ENCODE measurements at places on chromosomes 6 and 20.

- no peak for DNase-seq
These were observed 300.6 kb upstream of the ECI2 start for GRCh38 chr6:4435981-4436445.

DNA sequence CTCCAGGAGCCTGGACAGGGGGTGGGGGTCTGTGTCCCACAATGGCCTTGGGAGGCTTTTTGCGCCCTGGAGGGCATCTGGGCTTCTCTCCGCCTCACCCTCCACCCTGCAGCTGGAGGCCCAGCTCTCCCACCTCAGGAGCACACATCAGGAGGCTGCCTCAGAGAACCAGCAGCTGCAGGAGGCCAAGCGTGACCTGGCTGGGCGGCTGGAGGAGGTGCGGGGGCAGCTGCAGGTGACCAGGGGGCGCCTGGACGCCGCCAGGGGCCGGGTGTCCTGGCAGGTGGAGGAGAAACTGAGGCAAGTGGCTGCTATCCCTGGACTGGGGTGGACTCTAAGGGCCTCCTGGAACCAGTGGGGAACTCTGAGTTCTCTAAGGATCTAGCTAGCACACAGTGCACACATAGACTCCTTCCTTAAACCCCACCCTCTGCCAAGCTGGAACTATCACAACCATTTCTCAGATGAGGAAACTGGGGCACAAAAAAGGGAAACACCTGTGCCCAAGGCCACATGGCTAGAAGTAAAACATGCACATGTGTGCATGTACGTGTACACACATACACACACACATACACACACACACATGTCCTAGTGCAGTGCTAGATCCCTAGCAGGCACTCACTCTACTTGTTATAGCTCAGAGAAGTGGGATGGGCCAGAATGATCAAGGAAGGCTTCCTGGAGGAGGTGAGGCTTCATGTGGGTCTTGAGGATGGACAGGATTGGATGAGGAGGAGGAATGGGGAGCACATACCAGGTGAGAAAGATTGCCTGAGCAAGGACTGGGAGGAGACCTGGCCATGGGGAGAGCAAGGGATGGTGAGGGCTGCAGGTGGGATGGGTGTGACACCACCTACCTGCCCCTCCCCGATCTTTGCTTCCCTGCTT lies 22.9 kb downstream of the RAB44 start:
- no peak for DNase-seq

GRCh38 chr6:80969439-80969838 lies 783.0 kb downstream of the TENT5A start:
- DNase-seq: no peak

GRCh38 chr20:37668166-37668565 lies 25.7 kb upstream of the CTNNBL1 start:
- DNase-seq: no peak

DNA sequence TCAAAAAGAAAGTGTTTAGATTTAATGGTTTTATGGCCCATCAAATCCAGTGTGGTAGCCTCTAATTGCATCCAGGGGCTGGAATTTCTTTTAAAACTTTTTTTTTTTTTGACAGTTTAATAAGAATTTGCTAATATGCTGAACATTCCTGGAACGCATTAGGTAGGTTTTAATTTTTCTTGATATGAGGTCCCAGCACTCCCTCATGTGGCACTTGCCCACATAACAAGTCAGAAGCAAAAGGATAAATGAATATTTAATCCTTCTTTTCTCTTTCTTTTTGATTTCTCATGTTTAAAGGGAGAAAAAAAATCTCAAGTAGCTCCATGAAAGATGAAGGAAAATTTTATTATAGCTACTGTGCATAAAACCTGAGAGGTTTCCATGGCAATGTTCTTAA lies 13.5 kb downstream of the HAO1 start:
- no peak for DNase-seq

- no peak for DNase-seq
These were observed 28.5 kb downstream of the MYH7B start for GRCh38 chr20:34983995-34984735.

GRCh38 chr6:139311831-139312230 lies 20.0 kb upstream of the TXLNB start:
- DNase-seq: no peak

GRCh38 chr6:165728216-165728615 lies 65.2 kb upstream of the PDE10A start:
- DNase-seq: no peak

DNA sequence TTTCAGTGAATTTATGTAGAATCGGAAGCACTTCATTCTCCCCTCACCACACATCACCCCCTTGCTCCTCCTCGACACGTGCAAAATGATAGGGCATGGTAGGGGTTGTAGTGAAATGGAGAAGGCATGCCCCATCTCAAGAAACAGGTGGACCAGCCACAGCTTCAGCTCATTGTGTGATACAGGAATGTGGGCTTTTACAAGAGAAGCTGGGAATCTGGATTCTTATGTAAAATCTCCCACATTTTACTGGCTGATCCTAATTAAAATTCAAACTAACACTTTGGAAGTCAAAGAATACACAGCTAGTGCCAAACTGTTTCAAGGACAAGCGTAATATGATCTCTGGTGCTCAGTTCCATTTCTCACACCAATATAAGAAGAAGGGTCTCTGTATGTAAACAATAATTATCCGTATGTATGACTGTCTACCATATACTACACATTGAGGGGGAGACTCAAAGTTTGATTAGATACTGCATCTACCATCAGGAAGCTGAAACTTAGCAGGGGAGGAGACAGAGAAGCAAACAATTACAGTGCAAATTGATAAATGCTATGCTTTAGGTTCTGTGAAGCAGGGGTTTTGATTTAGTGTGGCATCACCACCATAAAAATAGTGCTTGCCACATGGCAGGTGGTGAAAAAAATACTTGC lies 24.3 kb upstream of the KIAA0408 start:
- no peak for DNase-seq

DNA sequence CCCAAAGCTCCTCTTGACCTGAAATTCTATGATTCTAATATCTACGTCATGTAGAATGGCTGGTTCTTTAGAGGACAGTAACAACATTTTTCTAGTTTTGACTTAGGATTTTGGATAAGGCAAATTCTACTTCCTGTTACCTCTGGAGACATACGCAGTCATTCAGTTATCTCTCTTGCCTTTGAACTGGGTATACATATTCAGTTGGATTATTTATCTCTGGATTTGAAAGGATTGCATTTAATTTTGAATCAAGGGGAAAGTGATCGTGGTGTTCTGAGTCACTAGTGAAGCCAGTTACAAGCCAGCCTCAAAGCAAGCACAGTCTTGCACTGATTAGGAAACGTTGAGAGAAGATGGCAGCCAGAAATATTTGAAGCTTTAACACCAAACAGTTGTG lies 35.3 kb upstream of the BCAS1 start:
- no peak for DNase-seq

DNA sequence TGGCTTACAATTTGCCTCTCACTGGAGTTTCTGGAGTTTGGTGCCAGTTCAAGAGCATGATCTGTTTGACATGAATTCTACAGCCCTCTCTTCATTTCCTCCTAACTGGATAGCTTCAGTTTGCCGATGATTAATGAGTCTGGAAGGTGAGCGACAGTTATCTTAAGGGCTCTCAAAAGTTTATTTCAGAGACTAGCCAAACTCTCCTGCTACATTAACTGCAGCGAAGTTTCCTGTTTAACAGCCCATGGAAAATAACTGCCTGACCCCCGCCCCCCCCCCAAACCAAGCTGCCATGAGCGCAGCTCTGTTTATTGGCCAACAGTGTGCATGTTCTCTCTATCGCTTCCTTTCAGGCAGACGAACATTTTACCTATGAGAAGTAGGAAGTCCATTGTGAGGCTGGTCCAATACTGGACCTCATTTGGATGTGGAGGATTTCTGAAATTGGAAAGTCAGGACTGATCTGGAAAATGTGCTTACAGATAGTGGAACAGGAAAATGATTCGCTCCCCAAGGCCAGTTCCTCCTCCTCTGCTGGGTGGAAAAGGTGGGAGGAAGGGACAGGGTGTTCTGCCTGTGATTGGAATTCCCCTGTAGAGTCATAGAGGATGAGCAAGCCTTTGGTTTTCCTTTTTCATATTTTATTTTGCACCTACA lies 522.2 kb upstream of the JAG1 start:
- no peak for DNase-seq

- DNase-seq: no peak
These were observed 20.8 kb upstream of the MLN start for GRCh38 chr6:33824461-33825154.

DNA sequence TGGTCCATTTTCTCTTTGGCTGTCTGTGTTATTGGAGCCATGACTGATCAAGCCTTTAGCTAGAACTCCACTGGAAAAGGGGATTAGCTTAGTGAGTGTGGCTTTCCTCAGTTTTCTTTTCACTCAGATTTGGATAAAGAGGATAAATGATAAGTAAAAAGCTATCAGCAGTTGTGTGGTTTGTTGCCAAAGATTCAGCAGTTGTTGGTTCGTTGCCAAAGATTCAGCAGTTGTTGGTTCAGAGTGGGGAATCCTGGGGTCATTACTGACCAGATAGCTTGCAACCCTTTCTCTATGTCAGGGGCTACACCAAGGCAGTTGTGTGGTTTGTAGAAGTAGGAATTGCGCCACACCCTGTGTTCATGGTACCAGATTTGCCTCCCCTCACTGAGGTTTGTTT lies 107.7 kb upstream of the SCP2D1 start:
- no peak for DNase-seq

DNA sequence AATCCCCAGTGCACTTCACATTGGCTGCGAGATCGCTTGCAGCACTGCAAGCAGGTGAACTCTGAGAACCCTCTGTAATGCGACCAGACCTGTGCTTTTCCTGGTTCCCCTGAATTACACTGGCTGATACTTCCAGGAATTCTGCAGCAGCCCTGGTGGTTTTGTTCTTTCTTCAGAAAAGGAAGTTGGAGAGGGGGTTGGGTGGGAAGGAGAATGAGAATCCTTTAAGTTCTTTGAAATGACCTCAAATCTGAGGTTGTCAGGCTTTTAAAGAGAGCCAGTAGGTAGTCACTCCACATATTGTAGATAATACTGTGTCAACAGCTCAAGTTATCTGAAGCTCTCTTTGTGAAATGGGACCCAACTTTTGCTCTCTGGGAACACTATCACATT lies 62.4 kb downstream of the GCNT2 start:
- DNase-seq: no peak

DNA sequence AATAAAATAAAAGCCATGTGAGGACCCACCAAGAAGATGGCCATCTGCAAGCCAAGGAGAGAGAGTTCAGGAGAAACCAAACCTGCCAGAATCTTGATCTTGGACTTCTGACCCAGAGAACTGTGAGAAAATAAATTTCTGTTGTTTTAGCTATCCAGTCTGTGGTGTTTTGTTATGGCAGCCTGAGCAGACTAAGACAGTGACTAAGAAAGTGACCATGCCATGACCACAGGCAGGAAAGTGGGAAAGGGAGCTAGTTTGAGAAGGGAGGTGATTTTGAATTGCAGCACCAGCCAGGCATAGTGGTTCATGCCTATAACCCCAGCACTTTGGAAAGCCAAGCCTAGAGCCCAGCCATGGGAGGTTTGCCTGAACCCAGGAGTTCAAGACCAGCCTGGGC lies 21.9 kb upstream of the C6orf62 start:
- DNase-seq: no peak

DNA sequence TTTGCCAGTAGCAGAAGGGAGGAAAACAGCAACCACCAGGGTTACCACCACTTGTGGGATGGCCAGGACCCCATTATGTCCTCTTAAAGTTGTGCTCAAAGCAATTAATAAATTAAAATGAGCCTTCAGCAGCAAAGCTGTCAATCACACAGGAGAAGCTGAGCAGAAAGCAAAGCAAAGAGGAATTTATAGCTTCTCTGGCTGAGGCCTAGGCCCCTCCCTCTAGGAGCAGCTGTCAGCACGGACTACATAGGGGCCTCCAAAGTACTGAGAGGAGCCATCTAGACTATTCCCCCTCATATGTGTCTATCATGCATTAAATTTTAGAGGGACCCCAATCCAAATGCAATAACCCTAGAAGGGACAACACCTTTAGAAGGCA lies 6.4 kb downstream of the CCND3 start:
- no peak for DNase-seq

DNA sequence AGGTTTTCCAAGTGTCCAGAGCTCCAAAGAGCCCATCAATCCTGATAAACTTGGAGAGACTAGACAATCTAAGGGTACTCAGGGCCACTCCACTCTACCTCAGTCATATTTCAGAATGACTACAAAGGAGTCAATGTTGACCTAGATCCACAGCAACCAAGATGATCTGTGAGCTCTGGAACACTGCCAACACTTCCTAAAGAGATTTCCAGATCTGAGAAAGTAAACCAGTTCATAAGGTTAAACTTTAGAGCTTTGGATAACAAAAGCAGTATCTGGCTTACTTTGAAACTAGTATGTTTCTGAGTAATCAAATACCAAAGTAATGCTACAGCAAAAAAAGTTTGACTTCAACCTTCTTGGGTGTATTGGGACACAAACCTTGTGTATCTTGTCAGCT lies 122.7 kb downstream of the BTBD9 start:
- no peak for DNase-seq

DNA sequence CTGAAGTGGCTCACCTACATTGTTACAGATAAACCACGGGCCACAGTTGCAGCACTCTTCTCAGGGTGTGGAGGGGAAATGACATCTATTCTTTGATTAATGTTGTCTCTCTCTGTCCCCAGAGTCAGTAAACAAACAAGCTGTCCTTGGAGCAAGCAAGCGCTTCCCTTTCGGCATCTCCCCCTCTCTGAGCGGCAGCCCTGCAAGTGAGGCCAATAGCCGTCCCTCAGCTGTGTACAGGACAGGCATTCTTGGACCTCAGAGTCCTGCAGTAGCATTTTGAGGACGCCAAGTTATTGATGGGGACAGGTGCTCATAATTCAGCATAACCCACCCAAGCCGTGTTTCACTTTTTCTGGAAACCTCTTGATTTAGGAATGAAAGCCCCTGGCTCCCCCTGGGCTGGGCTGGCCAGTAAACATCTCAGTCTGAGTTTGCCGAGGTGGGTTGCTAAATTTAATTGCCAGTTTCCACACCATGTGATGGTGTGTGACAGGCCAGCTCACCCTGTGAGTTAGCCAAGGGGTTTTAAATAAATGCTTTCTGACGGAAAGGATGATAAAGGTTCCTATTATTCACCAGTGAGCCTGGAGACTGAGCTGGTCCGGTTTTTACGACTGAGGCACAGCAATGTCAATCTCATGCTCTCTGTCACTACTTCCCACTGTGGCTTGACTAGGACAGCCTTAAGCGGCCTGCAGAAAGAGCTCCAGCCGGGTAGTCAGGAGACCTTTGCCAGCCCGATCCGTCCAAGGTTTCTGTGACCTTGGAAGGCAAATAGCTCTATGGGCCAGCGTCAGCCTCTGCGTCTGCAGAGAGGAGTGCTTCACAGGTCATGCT lies 214.8 kb upstream of the RREB1 start:
- no peak for DNase-seq

- DNase-seq: no peak
These were observed 99.3 kb downstream of the PHF3 start for GRCh38 chr6:63734923-63735322.

DNA sequence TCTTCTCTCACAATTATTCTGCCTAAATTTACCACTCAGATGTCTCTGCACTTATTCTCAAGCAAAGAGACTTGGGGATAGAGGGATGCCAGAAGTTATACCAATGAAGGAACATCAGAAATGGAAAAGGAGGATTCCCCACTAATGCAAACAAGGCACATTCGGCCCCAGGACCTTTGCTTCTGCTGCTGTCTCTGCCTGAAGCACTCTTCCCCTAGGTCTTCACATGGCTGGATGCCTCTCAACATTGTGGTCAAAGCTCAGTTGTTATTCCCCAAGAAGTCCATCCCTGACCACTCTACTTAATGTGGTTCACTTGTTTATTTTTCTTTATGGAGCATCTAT lies 508.7 kb downstream of the DOK5 start:
- no peak for DNase-seq

GRCh38 chr6:21375151-21376116 lies 218.1 kb upstream of the SOX4 start:
- no peak for DNase-seq

- DNase-seq: no peak
These were observed 21.6 kb downstream of the KCNB1 start for GRCh38 chr20:49460916-49461315.

Data from stimulated activated CD8-positive, alpha-beta memory T cell treated with anti-CD3 and anti-CD28 coated beads, Interleukin-7, amount 100 ng/mL, for 48 hours (primary cell).